ENCODE measurements at places on chromosomes 7 and 10.

DNA sequence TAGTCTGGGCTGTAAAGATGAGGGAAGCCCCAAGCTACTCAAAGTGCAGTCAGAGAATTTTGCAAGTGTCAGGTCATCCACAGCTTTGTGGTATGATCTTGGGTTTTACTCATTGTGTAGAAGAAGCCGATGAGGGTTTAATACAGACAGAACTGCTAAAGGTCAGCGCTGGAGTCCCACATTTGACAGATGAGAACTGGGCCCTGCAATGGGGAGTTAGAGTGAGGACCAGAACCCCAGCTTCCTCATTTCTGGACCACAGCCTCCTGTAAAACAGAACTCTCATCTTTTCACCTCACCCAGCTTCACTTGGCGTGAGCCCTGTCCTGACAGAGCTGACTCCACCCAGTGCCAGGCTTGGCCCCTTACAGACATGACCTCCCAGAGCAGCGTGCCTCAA lies 20.1 kb downstream of the LRRC20 start:
- peak; percentile 44 for DNase-seq

DNA sequence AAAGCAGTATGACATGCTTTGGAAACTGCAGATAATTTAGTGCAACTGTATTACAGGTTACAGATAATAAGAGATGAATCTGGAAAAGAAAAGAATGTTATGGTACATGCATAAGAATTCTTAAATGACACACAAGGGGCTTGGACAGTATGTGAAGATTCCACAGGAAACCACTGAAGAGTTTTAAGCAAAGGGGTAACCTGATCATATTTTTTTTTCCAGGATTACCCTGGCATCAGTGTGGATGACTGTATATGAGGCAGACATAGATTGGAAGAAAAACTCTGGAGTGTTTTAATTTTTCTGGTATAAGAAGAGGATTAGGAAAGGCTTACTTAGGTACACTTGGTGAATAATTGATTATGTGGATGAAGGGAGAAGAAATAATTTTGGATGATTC lies 8.1 kb downstream of the TFPI2 start:
- DNase-seq = no peak

DNA sequence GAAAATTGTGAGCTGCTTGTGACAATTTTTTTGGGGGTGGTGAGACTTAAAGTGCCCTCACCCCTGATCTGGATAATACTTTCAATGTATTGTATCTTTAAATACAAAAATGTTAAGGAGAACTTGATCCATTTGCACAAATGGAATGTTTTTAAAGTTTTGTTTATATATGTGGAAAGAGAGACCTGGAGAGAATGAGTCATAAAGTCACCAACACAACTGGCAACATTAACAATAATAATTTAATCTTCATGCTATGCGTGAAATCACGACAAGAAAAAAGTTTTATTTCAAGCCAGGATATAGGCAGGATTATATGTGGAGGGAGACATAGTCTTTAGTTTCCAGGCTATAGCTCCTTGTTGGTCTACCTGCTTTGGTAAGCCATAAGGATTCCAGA lies 537.5 kb downstream of the GPAM start:
- no peak for DNase-seq

DNA sequence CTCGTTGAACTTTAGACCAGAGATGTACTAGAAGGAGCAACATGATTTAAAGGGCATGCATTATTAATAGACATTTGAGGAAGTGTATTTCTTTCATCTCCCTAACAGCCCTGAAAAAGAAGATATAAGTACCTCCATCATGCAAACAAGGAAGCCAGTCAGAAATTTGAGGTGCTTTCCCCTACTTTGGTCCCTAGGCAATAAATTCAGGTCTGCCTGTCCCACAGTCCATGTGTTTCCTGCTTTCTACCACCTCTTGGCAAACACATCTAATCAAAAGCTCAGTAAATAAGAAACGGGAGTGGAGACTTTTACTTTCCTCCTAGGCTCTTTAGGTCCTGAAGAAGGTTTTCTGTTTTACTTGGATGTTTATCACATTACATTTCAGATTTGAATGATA lies 5.2 kb upstream of the SEMA3C start:
- peak; percentile 42 for DNase-seq

- DNase-seq = no peak
Measured at GRCh38 chr7:134442441-134443220, 16.3 kb downstream of the AKR1B1 start.

DNA sequence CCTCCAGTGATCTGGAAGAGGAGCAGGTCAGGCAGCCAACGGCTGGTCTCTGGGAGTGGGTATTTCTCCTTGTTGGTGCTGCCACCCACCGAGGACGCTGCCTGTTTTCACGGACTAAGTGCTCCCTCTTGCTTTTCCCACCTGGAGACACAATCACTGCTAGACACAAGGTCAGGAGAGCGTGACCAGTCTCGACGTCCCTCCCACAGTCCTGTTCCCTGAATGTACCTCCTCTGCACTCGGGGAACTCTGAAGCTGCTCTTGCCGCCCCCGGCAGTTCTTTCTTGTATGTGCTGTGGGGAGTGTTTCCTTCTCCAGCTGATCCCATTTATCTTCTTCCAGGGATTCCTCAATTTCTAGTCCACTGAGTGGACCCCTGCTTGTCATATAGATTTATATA lies 89.4 kb downstream of the CYTH3 start:
- DNase-seq = peak; percentile 34

DNA sequence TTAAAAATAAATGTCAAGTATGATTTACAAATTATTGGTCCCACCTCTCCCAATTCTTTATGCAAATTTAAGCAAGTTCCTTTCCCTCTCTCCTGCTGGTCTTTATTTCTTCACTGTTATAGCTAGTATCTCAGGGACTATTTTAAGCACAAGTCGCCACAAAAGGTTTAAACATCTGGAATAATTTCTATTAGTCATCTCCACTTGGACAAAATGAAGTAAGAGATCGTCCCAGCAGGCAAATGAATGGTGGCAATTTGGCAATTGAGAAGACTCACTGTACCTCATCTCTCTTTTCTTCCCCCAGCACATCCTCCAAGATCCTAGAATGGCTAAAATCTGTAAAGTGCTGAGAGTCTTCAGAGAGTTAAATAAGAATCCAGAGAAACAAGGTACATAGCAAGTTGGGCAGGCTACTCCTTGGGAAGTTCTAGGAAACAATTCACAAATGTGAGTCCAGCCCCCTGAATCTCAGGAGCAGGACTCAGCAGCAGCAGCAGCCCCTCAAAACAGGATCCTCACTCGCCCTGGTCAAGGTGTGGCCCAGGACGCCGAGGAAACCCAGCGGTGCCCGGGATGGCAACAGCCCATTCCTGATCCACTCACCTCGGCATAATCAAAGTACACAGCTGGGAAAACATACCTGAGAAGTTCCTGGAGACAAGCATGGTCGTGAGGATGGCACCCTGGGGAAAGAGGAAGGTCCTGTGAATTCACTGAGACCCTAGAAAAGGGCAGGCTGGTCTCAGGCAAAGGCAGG lies 30.3 kb upstream of the NDST2 start:
- DNase-seq = no peak

DNA sequence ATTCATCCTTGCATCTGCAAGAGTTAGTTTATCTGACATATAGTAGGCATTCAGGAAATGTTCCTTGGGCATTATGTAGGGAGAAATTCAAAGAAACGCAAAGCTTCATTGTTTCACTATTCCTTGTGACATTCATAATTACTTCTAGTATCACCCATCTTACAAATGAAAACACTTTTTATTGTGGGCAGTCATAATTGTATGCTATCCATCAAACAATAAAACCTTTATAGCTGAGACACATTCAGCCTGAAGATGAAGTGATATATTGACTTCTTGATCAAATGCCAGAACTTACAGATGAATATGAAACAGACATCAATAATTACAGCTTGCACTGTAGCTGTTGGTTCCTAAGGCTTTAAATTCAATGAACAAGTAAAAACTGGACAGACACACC lies 36.4 kb downstream of the FAM204A start:
- no peak for DNase-seq

GRCh38 chr10:80152820-80153219 lies 20.3 kb downstream of the PLAC9 start:
- DNase-seq = no peak

All from suppressor macrophage treated with lipopolysaccharide for 1 hour (primary cell).